Glutamatergic neuron (in vitro differentiated cells): ENCODE measurements at places on chromosomes 3 and 15.
A peak's percentile ranks its signal among the peaks of the same experiment; 100 is the strongest.

DNA sequence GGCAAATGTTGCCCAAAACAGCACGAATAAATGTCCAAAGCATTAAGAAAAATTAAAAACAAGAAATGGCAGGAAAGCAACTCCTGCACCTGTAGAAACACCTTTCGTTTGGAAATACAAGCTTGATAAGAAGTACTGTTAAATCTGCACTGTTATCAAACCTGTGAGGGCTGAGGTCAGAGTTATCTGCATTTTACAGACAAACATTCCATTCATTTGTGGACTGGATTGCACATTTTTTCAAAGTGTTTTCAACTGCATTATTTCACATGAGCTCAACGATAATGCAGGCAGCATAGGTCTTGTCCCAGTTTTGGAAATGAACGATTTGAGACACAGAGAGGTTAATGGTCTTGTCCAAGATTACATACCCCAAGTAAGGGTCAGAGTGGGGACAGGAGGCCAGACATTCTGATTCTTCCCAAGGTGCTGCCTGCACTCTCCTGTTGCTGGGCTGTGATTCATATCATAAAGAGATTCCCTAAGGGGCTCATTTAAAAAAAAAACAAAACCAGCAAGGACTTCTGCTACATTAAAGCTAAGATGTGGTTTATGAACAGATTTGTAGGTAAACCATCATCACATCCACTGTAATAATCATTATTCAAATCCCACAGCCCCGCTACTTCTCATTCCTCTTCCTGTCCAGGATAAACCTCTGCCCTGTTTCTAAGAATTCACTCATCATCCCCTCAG lies 13.0 kb downstream of the GUCA1C start:
- DNase-seq, result no peak

GRCh38 chr3:28122227-28122626 lies 119.2 kb upstream of the CMC1 start:
- no peak for DNase-seq

DNA sequence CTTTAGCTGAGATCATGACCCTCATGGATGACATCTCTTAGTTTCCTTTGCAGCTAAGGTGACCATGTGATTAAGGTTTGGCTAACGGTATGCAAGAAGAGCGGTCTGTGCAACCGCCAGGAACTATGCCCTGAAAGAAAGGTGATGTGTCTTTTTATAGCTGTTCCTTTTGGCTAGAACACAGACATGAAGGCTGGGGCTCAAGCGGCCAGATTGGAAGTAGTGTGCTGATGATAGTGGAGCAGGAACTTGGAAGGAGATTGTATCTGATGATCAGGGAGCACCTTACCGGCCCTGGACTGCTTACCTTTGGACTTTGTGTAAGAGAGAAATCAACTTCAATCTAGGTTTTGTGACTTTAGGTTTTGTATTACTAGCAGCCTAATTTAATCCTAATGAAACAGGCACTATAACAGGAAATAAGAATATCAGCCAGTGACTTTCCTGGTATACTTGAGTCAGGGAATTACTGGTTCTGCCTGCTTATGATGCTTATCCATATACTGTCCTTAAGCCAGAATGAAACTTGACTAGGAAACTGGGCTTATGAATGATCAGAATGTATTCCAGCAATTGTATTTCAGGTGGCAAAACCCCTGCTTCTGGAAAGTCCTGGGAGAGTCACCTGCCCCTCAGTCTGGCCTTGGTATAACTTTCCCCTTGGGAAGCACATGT lies 164.3 kb upstream of the LRIG1 start:
- no peak for DNase-seq

- no peak for DNase-seq
These were observed 32.7 kb downstream of the USF3 start for GRCh38 chr3:113663761-113664160.

- DNase-seq, result peak; percentile 13
These were observed 6.3 kb downstream of the UROC1 start for GRCh38 chr3:126511291-126511690.
